Suppressor macrophage (primary cell): ENCODE measurements at places on chromosomes 11 and 22.

DNA sequence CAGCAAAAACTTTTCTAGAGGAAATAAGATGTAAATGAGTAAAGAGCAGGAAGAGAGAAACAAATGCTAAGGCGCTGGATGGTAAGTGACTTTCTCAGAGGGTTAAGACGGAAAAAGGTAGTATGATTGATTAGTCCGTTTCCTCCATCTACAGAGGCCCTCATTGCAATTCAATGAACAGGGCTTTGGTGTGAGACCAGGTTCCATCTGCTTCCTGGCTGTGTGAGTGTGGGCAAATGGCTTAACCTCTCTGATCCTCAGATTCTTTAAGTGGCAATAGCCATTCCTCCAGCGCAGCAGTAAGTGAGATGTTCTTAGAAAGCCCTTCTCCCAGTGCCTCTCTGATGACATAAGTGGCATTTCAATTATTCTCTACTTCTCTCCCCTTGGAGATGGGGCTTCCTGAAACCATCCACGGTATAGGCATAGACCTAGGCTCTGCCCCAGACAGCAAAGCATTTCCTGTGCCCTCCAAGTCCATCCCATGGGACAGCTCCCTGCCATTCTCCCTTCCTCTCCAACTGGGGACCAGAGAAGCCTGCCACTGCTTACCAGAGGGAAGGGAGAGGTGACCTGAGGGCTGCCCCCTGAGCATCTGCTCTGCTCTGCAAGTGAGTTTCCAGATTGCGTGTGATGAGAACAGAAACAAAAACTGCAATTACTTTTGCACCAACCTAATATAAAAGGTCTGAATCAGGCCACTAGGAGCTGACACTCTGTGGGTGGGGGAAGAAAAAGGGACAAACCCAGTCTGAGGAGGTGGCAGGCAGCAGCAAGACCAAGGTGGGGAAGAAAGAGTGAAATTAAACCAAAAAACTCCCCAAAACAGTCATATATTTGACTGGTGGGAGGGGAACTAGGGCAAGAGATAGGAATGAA lies 12.7 kb upstream of the CD44 start:
- peak; percentile 32 for DNase-seq

- no peak for DNase-seq
Observed at GRCh38 chr11:81655351-81655750, 1078.3 kb downstream of the FAM181B start.

DNA sequence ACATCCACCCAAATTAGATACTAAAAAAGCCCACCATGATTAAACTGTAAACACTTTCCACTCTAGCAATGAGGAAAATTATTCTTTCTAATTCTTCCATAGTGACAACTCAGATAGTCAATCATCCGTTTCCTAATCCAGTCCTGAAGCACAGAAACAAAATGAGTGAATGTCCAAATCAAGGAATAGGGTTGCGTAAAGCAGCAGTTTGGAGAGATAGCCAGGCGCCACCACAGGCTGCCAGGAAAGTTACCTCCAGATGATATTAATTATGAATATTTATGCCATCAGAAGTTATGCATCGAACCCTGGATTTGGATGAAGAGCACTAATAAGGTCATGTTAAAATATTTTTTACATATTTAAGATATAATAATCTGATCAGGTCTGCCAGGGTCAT lies 63.2 kb downstream of the ETS1 start:
- DNase-seq, result no peak

DNA sequence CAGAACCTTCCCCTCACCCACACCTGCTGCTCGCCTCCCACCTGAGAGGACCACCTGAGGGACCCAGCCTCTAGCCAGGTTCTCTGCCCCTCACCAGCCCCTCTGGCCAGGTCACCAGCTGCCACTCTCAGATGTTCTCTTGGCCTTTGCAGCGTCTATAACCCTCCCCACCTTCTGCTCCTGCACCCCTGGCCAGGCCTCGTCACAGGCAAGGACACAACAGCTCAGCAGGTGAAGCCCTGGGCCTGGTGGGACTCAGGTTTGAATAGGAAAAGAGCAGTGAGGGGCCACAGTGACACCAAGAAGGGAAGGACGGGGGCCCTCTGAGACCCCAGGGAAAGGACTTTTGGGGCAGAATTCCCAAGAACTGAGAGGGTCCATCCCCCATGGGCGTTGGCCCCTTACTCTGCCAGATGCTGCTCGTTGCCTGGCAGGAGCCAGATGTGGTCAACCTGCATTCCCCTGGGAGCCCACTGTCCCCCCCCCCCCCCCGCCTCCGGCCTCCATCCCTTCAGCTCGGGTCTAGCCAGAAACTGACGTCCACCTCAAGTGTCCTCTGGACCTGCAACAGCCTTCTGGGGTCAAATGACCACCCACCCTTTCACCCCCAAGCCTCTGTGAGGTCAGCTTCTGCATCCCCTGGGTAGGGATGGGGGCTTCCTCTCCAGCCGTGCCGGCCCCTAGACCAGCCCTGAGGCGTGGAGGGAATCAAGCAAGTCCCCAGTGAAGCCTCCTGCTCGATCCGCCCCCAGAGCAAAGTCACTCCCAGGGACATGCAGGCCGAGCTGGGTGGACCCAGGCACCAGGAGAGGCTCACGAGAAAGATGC lies 28.7 kb downstream of the SBF1 start:
- DNase-seq, result no peak
